ENCODE measurements at places on chromosomes 3 and 15.

GRCh38 chr15:48833526-48834239 is 22.8 kb upstream of the CEP152 start:
- no peak for DNase-seq

DNA sequence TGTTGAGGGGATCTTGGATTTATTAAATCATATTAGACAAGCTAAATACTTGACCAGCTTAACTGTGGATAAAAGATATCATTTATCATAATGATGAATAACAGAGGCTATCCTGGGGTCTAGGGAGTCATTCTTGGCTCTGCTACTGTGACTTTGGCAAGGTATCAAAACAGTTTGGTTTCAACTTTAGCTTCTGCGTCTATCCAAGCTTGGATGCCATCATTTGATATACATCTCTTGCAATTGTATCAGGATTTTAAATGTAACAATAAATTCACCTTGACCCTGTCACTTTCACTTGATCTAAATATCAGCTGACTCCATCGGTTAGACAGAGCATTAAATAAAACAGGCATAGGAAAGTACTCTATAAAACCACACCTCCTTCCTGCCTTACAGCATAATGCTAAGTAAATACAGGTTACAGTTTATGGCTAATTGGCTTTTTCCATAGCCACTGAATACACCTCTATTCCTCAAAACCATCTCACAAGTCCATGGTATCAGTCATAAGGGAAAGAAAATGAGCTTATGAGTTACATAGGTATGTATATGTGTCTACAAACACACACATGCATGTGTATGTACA is 262.9 kb downstream of the CTNNB1 start:
- no peak for DNase-seq

- no peak for DNase-seq
These were observed 228.4 kb downstream of the TLE3 start for GRCh38 chr15:69869291-69869690.

- peak; percentile 95 for DNase-seq
These were observed 43.9 kb downstream of the PPCDC start for GRCh38 chr15:75067123-75067830.

DNA sequence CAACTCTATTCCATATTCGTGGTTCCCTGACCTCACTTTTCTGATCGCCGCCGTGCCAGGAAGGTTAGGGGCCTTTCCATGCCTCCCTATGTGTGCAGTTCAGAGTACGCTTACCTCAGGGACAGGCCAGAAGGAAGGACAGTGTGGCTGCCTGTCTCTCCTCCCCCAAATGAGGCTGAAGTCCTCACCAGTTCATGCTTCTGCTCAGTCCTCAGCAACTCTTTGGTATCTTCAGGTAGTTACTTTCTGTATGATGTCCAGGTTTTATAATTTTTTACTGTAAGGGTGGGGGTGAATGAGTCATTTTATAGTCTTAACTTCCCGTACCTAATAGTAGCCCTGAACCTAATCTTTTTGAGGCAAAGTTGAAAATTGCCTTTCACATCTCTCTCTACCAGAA is 98.7 kb downstream of the VPS8 start:
- no peak for DNase-seq

- no peak for DNase-seq
These were observed 21.8 kb upstream of the CLDN18 start for GRCh38 chr3:137988152-137988551.

DNA sequence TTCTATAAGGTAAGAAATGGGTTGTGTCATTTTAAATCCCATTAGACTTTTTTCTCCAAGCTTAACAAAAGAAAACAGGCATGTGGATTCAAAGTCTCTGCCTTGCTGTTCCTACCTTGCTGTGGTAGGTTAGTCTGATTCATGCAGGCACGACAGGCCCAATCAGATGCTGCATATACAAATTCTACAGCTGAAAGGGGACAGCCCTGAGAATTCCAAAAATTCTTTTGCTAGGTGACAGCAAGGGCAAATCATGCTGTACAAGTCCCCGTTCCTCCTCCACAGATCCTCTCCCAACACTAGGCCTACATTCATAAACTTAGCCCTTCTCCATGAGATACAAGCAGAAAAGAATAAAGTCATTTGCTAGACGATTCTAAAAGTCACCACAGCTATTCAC is 161.2 kb upstream of the THBS1 start:
- no peak for DNase-seq

GRCh38 chr3:71061037-71061436 is 522.5 kb downstream of the FOXP1 start:
- no peak for DNase-seq

All from RPMI7951 (cell line).